ENCODE measurements at places on chromosomes 1 and 21.

- DNase-seq: no peak
Measured at GRCh38 chr1:157575744-157576143, 22.1 kb downstream of the FCRL4 start.

- no peak for DNase-seq
Measured at GRCh38 chr1:117846674-117847425, 82.6 kb downstream of the GDAP2 start.

DNA sequence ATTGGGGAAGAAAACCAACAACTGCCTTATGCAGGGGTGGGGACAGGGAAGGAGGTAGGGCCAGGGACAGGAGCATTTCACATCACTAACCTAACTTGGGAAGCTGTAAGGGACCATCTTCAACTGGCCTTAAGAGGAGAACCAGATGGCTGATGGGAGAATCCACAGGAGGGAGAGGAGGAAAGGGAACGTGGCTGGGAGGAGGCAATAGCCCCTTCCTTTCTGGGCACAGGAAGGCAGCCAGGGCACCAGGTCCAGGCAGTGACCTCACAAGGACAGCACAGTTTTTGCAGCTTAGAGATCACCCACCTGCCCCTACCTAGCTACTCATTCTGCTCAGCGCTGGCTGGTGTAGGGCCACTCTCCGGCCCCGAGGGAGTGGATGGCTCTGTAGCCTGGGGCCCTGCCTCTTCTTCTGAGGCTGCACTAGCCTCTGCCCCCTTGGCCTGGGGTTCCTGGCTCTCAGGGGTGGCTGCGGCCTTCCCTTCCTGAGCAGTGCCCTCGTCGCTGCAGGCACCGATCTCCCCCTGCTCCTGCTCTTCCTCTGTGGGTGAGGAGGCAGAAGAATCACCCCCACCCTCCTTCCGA is 1.7 kb downstream of the MARCKSL1 start:
- DNase-seq: no peak

DNA sequence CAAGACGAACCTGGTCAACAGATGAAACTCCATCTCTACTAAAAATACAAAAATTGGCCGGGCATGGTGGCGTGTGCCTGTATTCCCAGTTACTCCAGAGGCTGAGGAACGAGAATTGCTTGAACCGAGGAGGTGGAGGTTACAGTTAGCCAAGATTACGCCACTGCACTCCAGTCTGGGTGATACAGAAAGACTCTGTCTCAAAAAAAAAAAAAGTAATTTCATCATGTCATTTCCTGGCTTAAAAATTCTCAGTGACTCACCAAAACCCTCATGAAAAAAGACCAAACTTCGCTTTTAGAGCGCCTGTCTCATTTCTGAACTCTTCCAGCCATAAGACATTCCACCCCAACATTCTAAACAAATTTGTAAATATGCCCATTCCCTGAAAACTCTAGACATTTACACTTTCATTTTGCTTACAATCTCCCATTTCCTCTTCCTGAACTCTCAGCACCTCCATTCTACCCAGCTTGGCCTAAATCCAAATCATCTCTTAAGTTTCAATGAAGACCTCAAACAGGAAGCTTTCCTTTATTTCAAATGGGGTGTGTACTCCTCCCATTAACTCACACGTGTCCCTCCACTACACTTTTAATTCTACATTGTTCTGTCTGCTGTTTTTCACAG is 50.5 kb upstream of the PRRC2C start:
- DNase-seq: peak; percentile 62

DNA sequence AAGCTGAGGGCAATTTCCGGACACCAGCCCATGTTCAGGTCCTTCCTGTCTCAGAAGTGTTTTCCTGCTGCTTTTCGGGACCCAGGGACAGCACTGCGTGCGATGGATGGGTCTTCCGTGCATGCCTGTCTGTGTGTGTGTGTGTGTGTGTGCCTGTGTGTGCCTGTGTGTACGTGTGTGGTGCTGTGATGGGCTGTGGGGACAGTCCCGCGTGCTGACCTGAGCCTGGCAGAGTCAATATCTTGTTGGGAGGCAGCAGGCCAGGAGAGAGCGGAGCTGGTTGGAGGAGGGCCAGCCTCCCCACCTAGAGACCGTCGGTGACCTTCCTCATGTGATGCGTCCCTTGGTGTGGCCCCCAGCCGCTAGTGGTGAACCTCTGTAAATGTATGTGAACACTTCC is 13.7 kb downstream of the SKI start:
- DNase-seq: no peak

DNA sequence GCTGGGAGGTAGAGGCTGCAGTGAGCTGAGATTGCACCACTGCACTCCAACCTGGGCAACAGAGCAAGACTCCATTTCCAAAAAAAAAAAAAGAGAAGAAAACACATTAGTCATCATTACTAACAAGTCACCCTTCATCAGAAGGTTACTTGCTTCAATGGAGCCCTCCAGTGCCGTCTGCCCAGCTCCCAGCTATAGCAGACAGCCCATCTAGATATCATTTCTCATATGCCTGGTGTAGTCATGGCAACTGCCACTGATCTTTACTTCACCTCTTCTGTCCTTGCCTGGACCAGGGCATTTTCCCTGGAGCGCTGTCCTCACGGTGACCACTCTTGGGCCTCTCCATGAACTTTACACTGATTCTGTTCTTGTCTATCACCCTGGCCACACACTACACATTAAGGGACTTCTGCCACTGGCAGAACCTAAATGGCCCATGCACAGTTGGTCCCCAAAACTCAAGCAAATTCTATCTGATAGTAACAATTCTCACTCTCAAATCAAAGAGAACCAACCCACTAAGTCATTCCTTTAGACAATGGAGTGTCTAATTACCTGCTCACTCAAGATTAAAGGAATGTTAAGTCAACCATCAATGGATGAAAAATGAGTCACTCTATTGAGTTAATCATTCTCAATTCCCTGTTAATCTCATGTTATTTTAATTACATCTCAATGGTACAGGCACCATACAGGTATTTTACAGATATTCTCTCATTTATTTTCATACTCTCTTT is 12.9 kb downstream of the GPA33 start:
- no peak for DNase-seq

- no peak for DNase-seq
Measured at GRCh38 chr1:44262816-44263567, 49.7 kb downstream of the DMAP1 start.

GRCh38 chr21:42495027-42495426 is 997 bp downstream of the RSPH1 start:
- DNase-seq: no peak

- no peak for DNase-seq
Measured at GRCh38 chr1:27609618-27610240, 5.8 kb upstream of the AHDC1 start.

- DNase-seq: no peak
Measured at GRCh38 chr1:227547310-227548118, 15.8 kb upstream of the ZNF678 start.

GRCh38 chr21:23887725-23888306 is 1719.5 kb downstream of the MRPL39 start:
- DNase-seq: no peak

GRCh38 chr1:27878039-27878438 is 5.7 kb downstream of the THEMIS2 start:
- DNase-seq: no peak

GRCh38 chr1:221431961-221432360 is 309.9 kb downstream of the DUSP10 start:
- DNase-seq: no peak

DNA sequence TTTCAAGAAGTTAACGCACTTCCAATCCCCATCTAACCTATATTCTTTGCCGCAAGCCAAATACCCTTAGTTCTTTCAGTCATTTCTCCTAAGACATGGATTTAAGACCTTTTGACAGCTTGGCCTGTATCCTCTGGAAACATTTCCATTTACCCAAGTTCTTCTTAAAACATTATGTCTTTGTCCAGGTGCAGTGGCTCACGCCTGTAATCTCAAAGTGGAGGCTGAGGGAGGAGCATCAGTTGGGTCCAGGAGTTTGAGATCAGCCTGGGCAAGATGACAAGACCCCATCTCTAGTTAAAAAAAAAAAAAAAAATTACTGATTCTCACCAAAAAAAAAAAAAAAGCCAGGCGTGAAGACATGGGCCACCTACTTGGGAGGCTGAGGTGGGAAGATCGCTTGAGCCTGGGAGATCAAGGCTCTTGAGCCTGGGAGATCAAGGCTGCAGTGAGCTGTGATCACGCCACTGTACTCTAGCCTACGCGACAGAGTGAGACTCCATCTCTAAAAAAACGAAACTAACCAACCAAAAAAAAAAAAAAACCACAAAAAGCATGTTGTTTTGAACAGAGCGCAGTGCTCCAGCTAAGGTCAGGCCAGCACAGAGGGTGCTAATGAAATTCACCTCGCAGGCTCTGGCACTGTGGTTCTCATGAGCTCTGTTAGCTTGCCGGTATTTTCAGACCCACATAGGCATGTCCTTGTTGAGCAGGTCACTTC is 36.0 kb downstream of the NUAK2 start:
- DNase-seq: no peak

Data from HS-27A (cell line).